ENCODE measurements at places on chromosomes 4 and X.
A peak's percentile ranks its signal among the peaks of the same experiment; 100 is the strongest.

DNA sequence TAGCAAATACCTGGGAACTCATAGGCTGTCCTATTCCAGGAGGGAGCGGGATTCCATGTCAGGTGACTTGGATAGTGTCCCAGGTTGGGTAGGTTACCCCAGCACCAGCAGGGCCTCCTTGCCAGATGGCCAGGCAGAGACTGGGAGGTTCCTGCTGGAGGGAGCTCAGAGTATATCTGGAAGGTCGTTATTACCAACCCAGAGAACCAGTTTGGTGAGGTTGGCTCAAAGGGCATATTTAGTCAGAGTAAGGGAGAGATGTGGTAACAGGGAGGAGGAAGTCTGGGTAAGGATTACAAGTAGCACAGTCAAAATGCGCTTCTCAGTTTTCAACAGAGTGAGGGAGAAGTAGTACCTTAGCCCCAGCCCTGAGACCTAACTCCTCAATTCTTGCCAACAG is 53.3 kb upstream of the LNX1 start:
- DNase-seq, result no peak

GRCh38 chr4:140090215-140090731 is 63.7 kb downstream of the MAML3 start:
- no peak for DNase-seq

DNA sequence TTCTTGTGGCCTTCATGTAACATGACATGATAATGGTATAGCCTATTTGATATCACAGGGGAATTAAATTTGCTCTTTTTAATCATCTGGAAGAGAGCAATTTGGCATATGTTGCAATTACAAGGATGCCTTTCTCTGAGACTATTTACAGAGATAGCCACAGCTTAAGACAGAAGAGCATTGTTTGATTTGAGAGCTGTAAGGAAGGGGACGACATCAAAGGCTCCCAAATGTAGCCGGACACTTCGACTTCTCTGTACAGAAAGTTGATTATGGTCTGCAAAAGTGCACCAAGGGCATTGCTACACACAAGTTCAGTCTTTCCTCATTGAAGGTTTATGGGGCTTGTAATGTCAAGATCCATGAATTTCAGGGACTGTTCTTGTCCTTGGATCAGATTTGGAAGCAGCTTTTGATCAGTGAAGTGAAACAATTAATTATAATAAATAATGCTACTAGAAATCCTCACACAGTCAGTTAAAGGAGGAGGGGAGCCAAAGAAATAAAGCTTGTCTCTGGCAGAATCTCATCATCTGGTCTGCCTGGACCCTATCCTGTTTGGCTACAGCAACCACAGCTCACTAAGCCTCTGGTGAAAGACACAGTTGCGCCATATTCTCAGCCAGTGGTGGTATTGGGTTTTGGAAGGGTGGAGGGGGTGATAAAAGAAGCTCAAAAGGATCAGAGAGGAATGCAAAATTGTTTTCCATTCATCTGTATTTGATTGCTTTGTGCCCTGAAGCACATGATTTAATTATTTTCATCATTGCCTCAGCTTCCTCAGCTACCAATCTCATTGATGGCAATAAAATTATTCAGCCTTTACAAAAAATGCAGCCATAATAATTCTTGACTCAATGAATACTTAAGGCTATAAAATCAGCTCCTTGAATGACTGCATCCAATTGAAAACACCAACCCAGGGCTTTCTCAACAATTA is 654.3 kb upstream of the LCORL start:
- DNase-seq, result no peak

GRCh38 chr4:112532267-112532666 is 16.3 kb upstream of the NEUROG2 start:
- no peak for DNase-seq

GRCh38 chrX:12327836-12328235 is 189.6 kb downstream of the FRMPD4 start:
- DNase-seq, result no peak

- no peak for DNase-seq
Measured at GRCh38 chr4:792626-793092, 33.3 kb downstream of the CPLX1 start.

GRCh38 chr4:124386163-124386562 is 326.4 kb downstream of the ANKRD50 start:
- no peak for DNase-seq

DNA sequence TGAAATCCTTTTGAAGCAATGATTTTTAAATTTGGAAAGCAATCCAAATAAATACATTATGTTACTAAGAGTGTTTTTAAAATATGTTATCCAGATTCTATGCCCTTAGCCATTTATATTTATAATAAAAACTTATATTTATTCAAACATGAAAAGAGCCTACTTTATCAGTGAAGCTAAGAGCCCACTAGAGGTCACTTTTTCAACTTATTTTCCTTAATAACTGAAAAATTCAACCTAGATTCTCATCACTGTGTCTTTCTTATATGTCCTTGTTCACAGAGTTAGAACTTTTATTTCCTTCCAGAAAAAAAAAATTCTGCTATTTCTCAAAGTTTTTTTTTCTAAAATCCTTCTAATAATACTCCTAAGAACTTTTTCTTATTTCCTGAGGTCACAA is 23.9 kb downstream of the PRDM8 start:
- no peak for DNase-seq

DNA sequence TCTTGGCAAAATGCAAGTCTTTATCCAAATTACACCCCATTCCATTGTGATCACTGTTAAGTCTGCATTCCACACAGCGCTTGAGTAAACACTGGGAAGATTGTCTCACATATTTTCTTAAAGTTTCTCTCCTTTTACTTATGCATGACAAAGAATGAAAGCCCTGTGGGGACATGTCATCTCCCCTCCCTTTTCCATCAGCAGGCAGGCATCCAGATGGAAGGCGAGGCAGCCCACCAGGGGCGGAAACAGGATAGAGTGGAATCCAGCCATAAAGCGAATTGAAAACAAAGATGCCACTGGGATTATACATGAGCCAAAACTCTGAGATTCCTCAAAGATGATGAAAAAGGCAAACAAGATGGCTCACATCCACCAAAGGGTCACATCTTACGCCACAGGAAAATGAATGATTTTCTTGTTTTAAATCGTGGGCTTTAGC is 78.2 kb downstream of the AFAP1 start:
- no peak for DNase-seq

DNA sequence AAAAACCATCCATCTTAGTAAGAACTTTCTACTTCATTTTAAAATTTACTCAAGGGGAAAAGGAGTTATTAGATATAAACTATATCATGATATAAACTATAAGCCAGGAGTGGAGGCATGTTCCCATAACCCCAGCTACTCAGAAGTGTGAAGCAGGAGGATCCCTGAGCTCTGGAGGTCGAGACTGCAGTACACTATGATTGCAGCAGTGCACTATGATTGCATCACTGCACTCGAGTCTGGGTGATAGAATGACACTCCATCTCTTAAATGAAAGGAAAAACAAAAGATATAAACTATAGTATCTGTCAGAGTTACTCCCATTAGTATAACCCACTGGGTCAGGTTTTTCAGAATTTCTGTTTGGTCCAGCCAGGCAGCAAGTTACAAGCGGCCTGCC is 47.6 kb downstream of the RPS3A start:
- no peak for DNase-seq

DNA sequence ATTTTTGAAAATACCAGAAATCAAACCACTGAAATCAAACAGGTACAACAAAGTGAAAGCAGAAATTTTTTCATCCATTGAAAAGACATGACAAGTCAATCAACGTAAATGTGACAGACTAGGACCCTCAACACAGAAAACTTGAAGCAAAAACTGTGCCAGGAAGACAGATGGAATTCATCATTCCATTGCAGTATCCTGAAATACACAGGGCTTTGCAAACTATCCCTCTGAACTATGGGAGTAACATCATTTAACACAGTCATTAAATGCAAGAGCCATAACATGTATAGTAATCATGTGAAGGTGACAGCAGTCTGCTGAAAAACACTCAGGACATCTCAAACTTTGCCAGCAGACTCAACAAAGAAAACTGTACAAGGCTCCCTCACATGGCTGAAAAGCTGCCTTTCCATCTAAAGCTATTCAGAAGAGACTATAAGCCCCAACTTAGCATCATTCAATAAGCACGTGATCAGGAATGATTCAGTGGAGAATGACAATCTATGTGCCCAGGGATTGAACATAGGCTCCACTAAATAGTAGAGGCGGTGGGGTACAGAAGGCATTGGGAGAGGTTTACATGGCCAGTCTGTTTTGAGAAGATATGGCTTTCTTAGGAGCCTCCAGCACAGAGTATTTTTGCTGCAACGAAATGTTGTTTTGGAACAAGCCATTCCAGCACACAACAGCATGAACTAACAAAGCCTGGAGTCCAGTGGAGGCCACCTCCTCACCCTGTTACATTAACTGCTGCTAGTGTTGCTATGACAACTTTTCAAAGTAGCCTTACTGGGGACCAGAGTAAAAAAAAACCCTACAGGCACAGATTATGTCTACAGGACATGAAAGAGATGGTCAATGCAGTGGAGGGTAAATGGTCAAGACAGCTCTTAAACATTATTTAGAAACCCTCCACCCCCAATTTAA is 274.5 kb upstream of the NOCT start:
- DNase-seq, result no peak

DNA sequence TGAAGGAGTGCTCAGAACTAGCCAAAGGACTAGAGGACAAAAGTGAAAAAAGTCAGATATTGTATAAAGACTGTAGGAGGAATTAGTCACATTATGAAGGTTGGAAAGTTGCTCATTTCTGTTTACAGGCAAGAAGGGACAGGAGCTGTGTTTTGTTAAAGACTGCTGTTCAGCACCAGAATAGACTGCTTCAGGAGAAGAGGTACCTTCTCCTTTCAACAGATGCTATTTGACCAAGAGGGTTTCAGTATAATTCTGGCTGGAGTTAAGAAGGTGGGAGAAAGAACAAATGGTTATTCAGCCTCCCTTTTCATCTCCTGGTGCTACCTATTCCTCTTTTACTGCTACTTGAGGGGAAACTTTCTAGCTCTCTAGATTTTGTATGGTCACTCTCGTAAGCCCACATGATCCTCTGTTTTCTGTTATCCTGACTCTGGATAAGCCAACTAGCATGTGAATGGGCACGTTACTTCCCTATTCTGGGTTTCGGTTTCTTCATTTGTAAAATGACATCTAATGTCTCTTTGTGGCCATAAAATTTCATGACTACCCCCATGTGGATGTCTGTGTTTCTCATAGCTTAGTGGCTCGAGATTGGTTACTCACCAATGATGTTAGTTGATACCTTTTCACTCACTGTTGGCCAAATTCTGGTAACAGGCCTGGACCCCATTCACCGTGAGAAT is 68.9 kb downstream of the SH2D1A start:
- DNase-seq, result no peak

GRCh38 chr4:150212485-150212884 is 134.2 kb downstream of the DCLK2 start:
- DNase-seq, result no peak

GRCh38 chr4:76458297-76458696 is 23.3 kb downstream of the SHROOM3 start:
- DNase-seq, result no peak

GRCh38 chrX:15059474-15059873 is 186.3 kb downstream of the MOSPD2 start:
- no peak for DNase-seq

DNA sequence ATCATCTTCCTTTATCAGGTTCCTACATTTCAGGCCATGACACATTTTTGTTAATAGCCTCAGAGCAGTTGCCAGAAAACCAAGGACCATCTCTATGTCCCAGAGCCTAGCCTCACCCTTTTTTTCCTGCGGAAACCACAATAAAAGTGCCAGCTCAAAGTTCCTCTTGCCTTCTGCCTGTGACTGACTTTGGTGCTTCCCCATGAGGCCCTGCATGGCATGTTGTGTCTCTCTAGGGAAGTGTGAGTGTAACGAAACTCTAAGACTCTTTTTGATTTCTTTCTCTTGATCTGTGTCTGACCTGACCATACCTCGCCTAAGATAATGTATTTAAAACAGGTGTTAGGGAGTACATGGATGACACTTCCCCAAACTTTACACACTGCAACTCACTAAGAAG is 642.3 kb upstream of the BOD1L1 start:
- peak; percentile 59 for DNase-seq

- DNase-seq, result peak; percentile 8
Measured at GRCh38 chr4:185096032-185096653, 46.9 kb upstream of the SLC25A4 start.

DNA sequence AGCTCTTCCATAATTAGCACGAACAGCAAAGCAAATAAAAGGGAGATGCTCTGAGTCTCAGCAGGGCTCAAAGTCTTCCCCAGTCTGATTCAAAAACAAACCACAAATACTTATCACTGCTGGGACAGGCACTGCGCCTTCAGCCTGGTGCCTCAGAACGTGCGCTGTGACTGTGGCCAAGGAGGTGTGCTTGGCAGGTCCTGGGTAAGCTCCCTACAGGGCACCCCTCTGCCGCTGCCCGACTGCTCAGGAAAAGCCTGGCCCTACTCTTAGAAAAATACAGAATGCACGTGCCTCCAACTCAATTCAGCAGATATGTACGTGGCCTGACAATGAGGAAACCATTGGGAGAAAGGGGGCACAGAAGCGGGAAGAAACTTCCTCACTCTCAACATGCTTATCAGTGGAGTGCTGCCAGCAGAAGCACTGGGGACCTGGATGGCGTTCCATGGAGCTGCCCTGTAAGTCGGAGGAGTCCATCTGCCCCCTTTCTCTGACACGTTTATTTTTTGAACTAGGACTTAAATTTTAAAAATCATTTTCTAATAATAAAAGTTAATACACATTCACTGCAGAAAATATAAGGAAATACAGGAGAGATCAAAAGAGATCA is 86.8 kb downstream of the GATB start:
- DNase-seq, result no peak

GRCh38 chr4:5054532-5054931 is 3.3 kb downstream of the STK32B start:
- no peak for DNase-seq

DNA sequence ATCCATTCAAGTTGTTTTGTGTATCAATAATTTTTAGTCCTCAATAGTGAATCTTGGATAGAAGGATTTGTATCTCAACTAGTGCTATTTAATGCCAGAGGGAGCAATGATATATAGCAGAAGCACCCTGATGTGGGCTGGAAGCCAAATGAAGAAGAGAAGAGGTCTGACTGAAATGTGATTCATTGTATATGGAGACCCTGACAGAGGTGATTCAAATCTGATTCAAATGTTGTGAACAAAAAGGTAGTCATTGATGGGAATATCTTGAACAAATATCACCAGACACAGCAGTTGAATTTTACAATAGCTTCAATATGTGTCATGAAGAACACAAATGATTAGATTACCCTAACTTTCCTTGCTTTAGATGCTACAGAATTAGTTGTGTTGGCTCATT is 27.5 kb upstream of the SULT1B1 start:
- no peak for DNase-seq

DNA sequence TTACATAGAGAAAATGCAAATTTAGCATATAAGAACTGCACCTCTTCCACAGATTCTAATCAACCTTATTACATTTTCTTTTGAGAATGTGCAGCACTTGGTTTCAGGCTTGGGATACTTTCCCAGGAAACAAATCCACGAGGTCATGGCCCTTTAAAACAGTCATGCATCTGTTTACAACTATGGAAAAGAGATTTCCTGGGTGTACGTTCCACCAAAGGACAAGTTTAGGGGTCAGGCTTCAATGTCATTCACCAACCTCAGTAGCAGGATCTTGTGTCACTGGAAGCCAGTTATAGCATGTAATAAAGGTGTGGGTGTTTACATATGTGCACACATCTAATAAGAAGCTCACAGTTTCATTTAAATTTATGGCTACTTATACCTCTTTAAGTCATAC is 30.7 kb downstream of the EREG start:
- no peak for DNase-seq

- DNase-seq, result no peak
Measured at GRCh38 chrX:20412871-20413486, 146.3 kb upstream of the RPS6KA3 start.

- no peak for DNase-seq
Measured at GRCh38 chr4:165517216-165517615, 138.4 kb downstream of the CPE start.

GRCh38 chr4:102308032-102308799 is 37.1 kb downstream of the SLC39A8 start:
- peak; percentile 69 for DNase-seq

Data from GF-D8 (cell line).